ENCODE measurements at places on chromosomes 7 and 10. TPM values are rescaled to one million over a fixed set of nuclear protein-coding genes. Genes with fewer than 3 reads are reported as not detected.

The PTN gene
- 1.8 TPM for total RNA-seq

The IL15RA gene
- 0.24 TPM for total RNA-seq

The FAM25G gene
- not detected for total RNA-seq

DNA sequence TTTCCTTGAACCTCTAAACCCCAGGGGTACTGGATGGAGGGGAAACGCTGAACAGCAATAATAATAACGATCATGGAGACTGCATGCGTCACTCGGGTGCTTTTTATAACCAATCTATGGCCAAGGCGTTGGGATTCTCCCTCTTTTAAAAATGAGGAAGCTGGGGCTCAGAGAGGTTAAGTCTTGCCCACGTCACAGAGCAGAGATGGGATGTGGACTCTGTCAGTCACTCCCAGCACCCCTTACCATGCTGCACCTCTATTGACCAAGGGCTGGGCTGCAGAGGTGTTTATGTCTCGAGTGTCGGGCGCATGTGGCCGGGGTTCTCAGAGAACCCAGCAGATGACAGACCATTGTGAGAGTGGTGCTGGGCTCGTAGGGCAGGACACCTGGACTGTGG lies 129.9 kb downstream of the CDH23 start:
- DNase-seq: no peak

- DNase-seq: no peak
Measured at GRCh38 chr10:127740596-127740995, 3.6 kb downstream of the FOXI2 start.

DNA sequence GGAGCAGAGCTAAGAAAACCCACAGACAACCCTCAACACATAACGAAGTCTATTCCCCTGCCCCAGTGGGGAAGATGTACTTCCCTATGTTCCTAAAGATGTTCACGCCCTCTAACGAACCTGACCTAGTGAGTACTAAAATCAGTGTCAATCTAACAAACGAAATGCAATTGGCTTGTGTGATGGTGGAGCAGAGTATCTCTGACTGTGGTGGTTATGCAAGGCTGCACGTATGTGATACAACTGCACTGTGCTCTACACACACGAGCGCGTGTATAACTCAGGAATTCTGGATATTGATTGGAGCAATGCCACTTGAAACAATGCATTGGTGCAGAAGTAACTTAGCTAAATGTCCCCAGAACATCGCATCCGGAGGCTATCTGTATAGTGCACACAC lies 1.3 kb downstream of the ANKRD16 start:
- DNase-seq: no peak

The STEAP1 gene
- total RNA-seq: 20.7 TPM

DNA sequence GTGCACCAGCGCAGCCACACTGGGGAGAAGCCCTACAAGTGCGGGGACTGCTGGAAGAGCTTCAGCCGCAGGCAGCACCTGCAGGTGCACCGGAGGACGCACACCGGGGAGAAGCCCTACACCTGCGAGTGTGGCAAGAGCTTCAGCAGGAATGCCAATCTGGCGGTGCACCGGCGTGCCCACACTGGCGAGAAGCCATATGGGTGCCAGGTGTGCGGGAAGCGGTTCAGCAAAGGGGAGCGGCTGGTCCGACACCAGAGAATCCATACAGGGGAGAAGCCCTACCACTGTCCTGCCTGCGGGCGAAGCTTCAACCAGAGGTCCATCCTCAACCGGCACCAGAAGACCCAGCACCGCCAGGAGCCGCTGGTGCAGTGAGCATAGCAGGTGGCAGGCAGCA lies 12.9 kb downstream of the ZSCAN25 start:
- DNase-seq: no peak

DNA sequence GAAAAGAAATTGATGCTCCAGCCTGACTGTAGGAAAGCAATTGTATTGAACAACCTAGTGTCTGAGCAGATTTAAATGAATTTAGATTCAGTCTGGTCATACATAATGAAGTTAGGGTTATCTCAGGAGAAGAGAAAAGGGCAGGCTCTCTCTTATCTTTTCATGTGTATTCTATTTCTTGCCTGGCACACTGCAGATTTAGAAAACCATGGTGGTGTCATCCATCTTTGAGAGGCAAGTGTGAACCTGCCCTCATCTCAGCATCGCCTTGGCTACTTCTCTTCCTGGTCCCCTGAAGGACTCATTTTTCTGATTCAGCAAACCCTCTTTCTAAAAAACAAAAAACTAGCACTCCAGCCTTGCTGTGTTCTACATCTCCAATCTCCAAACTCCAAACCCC lies 137.7 kb downstream of the LRRC4 start:
- no peak for DNase-seq

The NYAP1 gene
- total RNA-seq: 0.53 TPM

The HILPDA gene
- total RNA-seq: 15.6 TPM

The RHOBTB1 gene
- 23.9 TPM for total RNA-seq

- DNase-seq: no peak
Measured at GRCh38 chr10:42961796-42962109, 115.1 kb upstream of the RET start.

GRCh38 chr10:125995726-125996304 lies 99.5 kb downstream of the FANK1 start:
- no peak for DNase-seq

- DNase-seq: no peak
Measured at GRCh38 chr10:72728462-72728861, 36.5 kb downstream of the MCU start.

GRCh38 chr10:119371704-119372663 lies 164.6 kb downstream of the GRK5 start:
- no peak for DNase-seq

The MYH16 gene
- not detected for total RNA-seq

DNA sequence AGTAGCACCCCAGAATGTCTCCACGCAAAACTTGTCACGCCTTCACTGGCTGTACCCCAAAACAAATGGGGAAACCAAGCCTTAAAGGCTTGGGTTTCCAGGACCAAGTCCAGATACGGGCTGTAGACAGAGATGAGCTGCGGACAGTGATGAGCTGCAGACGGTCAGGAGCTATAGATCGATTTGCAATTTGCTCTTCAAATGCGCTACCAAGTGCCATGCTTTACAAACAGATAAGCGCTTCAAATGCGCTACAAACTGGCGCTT lies 658 bp upstream of the SGCE start:
- DNase-seq: no peak

DNA sequence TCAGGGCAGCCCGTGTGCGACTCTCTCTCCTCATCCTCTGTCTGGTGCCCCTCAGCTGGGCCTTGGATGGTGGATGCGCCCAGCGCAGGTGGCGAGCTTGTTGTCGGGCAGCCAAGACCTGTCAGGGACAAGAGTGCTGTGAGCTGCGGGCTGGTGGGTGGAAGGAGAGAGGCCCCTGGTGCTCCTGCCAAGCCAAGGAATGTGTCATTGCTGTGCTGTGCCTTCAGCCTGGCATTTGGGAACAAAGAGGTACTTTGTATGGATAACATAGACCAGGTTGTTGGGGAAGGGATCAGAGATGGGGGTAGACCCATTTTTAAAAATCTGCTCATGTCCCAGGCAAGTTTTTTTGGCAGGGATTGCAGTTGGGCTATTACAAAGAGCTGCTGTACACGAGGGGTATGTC lies 120.9 kb downstream of the PKD1L1 start:
- DNase-seq: peak; percentile 58

The EGFR gene
- total RNA-seq: 3.2 TPM
